Activated CD4-positive, alpha-beta T cell treated with anti-CD3 and anti-CD28 coated beads, Interleukin-2, amount 10 ng/mL, durations not matched to agents 7 days and 5 days (primary cell): ENCODE measurements at places on chromosomes 3 and 15. TPM values are rescaled to one million over a fixed set of nuclear protein-coding genes. Genes with fewer than 3 reads are reported as not detected.

DNA sequence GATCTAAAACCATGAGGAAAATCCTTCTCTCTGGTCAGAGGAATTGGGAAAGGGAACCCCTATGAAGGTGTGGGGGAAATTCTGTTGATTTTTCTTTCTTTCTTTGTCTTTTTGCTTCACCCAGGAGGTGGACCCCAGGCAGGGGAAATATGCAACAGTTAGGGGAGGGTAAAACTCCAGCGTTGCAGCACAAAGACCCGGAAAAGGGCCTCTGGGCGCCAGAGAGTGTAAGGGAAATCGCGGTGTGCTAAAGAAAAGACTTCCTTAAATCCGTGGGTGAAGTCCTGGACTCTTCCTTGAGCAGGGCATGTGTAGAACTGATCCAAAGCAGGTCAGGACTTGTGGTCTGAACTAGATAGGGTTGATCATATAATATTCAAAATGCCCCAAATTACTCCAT, 11.1 kb upstream of the TBC1D21 start:
- no peaks in the 10 kb centered on the region for H3K36me3 ChIP-seq
- no peak overlapping the region for H3K4me3 ChIP-seq
- peaks cover 45% of the 10 kb centered on the region for H3K27me3 ChIP-seq

DNA sequence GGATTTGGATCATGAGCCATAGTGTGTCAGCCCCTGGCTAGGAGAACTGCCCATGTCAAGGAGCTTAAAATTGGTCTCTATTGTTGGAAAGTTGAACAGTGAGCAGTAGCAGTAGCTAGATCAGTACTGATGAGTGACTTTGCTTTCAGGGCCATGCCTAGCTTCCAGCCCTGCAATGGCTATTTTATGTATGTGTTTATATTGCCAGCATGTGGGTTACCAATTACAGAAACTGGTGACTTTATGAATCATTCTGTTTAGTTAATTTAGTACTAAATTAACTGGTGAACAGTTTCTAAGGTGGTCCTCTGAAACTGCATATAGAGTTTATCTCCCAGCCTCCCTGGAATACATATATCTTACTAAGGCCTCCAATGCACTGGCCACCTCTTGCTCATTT, 908.1 kb upstream of the ALCAM start:
- no peak overlapping the region for H3K4me3 ChIP-seq
- no peaks in the 10 kb centered on the region for H3K36me3 ChIP-seq
- no peak for DNase-seq
- H3K27ac ChIP-seq = no peak overlapping the region
- no peaks in the 10 kb centered on the region for H3K4me1 ChIP-seq

- H3K27me3 ChIP-seq = peaks cover 4% of the 10 kb centered on the region
- no peaks in the 10 kb centered on the region for H3K4me1 ChIP-seq
- no peak overlapping the region for H3K4me3 ChIP-seq
- no peaks in the 10 kb centered on the region for H3K36me3 ChIP-seq
Observed at GRCh38 chr3:130379274-130379673, 33.8 kb downstream of the COL6A5 start.

- no peak overlapping the region for H3K4me3 ChIP-seq
- H3K36me3 ChIP-seq = no peaks in the 10 kb centered on the region
- H3K27me3 ChIP-seq = no peaks in the 10 kb centered on the region
Observed at GRCh38 chr15:71807125-71807629, 3.2 kb upstream of the NR2E3 start.

CHRNA3 gene
- total RNA-seq = not detected

DNA sequence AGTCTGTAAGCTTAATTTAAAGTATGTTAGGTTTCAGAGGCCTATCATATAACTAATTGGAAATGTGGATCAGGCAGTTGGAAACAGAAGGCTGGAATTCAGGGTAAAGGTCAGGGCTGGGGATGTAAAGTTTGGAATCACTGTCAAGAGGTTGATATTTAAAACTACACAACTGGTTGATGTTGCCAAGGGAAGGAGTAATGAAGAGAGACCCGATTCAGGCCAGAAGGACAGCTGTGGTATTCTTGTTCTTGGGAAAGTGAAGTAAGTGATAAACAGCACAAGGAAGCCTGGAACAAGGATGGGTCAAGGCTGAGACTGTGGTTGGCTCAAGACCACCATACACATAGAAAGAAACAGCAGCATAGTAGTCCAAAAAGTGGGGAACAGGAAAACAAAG, 654.2 kb downstream of the NTRK3 start:
- peaks cover 4% of the 10 kb centered on the region for H3K27me3 ChIP-seq
- H3K4me3 ChIP-seq = no peak overlapping the region
- no peaks in the 10 kb centered on the region for H3K36me3 ChIP-seq
- H3K4me1 ChIP-seq = peaks cover 17% of the 10 kb centered on the region
- no peak for DNase-seq
- no peak overlapping the region for H3K27ac ChIP-seq

ERICH6 gene
- 0.81 TPM for total RNA-seq

DNA sequence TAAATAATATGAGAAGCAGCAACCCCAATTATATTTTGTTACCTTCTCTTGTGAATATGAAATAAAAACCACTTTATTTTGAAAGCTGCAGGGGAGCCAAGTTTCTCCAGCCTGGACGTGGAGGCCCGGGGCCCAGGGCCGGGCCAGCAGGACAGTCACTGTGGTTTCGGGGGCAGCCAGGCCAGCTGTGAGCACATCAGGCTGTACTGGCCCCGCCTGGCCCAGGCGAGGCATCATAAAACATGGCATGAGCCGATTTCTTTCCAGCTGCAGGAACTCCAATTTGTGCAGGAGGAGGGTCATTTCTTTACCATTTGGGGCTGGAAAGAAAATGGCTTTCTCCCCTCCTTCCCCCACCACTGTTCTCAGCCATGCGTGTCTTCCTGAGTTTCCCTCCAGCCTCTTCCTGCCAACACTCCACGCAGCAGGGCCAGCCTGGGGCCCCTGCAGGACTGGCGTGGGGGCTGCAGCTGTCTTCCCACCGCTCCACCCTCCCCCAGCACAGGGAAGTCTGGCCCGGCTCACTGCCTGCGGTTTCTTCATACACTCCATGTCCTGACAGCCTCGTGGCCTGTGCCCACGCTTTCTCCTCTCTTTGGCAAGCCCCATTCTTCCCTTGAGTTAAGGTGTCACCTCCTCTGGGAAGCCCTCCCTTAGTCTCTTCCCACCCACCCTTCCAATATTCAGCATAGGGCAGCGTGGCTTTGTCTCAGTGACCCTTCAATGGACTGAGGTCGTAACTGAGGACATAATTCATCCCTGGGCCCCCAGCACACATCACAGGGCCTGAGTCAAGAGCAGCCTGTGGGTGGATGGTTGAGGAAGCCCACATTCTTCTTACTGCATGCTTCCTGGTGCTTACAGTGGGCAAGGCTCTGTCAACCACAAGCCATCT, 135.8 kb downstream of the CHSY1 start:
- no peaks in the 10 kb centered on the region for H3K36me3 ChIP-seq
- peaks cover 9% of the 10 kb centered on the region for H3K4me1 ChIP-seq
- no peak overlapping the region for H3K4me3 ChIP-seq
- H3K27me3 ChIP-seq = no peaks in the 10 kb centered on the region
- no peak overlapping the region for H3K27ac ChIP-seq
- no peak for DNase-seq
